T1000 (cell line): ENCODE measurements at places on chromosomes 7 and 10.

- DNase-seq: no peak
Measured at GRCh38 chr10:59271160-59271559, 91.2 kb downstream of the FAM13C start.

DNA sequence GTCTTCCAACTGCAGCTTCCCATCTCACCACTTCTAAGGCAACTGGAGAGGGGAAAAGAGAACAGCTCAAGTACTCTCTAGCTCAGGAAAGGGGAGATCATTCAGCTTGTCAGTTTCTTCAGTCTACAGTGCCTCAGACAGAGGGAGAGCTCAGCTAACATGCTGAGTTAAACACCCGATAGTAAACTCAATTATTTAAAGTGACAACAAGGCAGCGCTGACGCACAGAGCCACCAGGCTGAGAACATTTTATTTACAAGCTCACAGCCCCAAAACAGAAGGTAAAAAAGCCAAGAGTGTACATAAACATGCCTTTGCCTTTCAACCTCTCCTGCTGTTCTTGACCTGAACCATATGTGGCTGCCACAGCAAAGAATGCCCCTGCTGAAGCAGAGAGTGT is 10.1 kb upstream of the CUZD1 start:
- DNase-seq: no peak

DNA sequence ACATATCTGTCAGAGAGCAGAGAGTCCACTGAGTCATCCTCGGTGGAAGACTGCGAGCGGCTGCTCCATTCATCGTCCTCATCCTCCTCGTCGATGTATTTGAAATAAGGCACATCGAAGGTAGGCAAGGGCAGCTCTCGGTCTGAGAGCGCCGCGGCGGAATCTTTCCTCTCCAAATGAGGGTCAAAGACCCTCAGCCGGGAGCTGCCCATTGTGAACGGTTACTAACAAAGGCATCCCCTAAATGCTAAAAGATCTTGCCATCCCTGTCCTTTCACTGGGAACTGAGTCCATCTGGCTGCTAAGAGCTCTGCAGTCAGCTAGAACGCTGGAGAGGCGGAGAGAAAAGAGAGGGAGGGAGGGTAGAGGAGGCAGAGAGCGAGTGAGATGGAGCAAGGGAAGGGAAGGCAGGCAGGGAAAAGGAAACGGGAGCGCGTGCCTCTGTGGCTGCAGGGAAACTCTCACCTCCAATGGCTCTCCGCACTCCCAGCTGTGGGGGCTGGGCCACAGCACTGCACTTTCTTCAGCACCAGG is 163.4 kb downstream of the RAPGEF5 start:
- no peak for DNase-seq

GRCh38 chr7:81725003-81725811 is 44.6 kb downstream of the HGF start:
- DNase-seq: no peak

DNA sequence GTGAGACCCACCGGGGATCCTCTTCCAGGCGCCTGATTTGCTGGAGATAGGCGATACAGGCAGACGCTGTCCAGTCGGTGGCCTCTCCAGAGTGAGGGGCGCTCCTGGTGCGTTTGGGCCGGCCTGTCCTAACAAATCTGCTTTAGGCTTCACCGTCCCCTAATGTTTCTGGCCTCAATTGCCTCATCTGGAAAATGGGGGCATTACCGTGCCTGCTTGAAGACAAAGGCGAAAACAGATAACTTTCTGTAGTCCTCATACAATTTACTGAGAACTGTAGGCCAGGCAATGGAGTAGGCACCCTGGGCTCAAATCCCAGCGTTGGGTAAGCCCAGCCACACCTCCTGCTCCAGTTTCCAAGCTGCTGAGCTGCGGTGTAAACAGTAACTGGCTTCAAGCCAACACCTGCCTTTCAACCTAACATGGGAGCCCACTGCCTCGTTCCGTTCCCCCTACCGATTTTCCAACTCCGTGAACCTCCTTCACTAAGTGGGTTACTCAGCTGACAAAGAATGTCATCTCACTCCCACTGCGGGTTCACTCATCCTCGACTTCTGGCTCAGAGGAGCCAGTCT is 589 bp upstream of the ZFAND4 start:
- DNase-seq: no peak

DNA sequence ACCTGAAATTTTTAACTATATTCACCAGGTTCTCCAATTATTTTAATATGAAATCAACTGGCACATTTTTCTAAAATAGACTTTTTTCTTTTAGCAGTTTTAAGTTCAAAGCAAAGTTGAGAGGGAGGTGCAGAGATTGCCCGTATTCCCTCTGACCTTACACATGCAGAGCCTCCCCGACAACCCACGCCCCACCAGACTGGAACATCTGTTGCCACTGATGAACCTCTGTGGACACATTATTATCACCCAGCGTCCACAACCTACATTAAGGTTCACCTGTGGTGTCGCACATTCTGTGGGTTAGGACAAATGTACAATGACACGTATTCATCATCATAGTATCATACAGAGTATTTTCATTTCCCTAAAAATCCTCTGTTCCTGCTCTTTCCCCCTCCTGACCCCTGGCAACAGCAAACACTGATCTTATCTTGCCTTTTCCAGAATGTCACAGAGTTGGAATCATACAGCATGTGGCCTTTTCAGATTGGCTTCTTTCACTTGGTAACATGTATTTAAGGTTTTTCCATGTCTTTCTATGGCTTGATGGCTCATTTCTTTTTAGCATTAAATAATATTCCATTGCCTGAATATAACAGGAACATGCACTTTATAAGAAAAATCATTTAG is 37.1 kb downstream of the COBL start:
- DNase-seq: no peak

DNA sequence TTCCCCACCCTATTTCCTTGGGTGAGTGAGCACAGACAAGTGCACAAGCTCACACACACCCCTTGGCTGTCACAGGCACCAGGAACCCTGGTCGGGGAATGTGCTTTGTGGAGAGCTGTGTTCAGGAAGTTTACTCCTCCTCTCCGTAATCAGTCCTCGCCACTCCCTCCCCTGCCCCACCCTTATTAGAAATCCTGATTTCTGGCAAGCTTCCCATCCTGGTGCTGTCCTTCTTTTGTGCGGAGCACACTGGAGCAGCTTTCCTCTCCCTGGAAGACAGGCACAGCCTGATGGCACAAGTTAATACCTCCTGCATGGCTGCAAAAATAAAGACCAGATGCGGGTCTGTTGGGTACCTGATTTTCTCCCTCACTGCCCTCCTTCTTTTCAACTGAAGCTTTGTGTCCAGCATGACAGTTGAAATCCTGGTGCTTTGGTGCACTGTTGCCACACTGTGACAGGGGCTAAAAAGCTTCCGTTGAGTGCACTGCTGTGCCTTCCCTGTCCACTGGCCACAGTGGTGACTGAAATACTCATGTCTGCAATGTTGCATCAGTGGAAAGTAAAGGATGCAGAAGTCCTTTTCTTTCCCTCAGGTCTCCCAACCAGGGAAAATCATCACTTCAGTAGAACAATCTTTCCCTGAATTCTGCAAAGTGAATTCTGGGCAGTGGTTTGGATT is 55.0 kb downstream of the LRRC4 start:
- no peak for DNase-seq

GRCh38 chr7:127838816-127839415 is 186.9 kb downstream of the SND1 start:
- no peak for DNase-seq

DNA sequence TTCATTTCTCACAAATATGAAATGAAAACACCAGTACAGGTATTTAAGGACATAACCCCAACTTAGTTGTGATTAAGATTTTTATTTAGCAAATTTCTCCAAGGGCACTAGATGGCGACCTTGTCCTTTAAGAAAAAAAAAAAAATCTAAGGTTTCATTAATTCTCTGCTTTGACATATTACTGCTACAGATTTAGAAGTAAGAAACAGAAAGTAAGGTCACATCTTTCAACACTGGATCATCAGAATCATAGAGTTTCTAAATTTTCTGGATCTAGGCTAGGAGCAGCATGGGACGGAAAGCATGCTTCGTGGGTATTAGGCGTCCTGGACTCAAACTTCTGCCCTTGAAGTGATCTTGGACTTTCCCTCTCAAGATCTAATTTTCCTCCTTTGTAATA is 85.5 kb upstream of the PRKG1 start:
- DNase-seq: no peak

DNA sequence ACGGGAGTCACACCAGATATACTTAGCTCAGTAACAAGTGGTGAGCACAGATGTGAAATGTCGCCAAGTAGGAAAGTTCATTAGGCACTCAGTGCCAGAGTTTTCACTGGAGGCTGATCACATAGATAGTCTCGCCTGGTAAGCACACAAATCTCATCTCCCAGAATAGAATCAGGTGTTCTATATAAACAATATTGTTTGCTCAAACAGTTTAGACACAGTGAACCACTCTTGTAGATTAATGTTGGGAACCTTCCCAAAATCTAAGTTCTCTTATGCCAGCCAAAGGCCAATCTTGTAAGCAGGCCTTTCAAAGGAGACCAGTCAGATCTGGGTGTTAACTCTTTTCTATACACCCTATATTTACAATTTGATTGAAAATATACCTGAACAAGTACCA is 716.5 kb upstream of the GRM3 start:
- DNase-seq: no peak

DNA sequence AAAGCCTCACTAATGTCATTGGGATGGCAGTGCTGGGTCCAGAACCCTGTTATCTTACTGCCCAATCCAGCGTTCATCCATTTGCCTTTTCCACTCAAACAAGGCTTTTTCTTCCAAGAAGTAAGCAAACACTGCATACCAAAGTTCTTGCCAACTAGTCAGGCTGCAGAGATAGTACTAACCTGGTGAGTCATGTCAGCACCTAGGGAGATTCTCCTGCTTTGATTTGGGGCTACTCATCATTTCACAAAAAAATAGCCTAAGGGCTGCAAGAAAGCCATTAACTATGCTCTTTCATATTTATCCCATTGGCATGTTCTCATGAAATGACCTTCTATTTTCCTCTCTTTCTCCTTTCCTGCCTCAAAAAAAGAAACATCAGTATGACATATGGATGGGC is 142.6 kb downstream of the TWIST1 start:
- DNase-seq: peak; percentile 47

DNA sequence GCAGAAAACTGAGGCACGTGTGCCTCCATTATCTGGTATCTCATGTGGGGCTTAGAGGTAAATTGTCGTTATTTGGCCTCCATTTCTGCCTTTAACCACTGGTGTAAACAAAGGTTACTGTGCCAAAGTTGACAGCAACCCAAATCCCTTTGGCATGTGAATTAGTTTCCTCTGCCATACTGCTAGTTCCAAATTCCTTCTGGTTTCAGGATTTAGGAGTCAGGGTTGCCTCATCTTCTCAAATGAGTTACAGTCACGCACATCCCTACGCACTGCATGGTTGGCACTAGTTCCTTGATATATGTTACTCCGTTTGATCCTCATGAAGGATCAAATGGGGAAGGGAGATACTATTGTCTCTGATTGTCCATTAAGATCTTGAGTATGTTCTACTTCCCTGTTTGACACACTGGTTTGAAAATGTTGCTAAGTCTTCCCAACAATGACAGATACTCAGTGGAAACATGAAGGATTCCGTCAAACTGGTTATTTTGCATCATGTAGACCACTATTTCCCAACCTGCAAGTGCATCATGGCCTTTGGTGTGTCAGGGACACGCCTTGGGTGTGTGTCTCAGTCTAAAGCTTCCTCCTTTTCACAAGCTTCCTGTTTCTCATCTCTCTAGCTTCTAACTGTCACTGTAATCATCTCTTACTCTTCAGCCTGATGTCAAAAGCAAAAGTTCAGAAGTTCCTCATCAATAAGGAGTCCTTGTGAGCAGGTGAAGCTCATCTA is at the start of gene LIPN:
LIPN (plus strand) TSS at position 655 of the 736 bp plus-strand sequence. CDS start 1,386 bp downstream, outside the sequence.
- no peak for DNase-seq

GRCh38 chr7:116356333-116356965 is 143.1 kb upstream of the CAV2 start:
- no peak for DNase-seq

GRCh38 chr10:69745698-69746097 is 56.0 kb upstream of the COL13A1 start:
- DNase-seq: no peak

- no peak for DNase-seq
Measured at GRCh38 chr7:139876622-139877283, 47.7 kb downstream of the TBXAS1 start.

- DNase-seq: no peak
Measured at GRCh38 chr7:77532247-77532646, 4.8 kb upstream of the PTPN12 start.

GRCh38 chr10:71648933-71649320 is 70.7 kb downstream of the C10orf105 start:
- DNase-seq: no peak

GRCh38 chr10:82742478-82742877 is 867.5 kb downstream of the NRG3 start:
- peak; percentile 22 for DNase-seq
